A549 treated with Mapracorat at 1 μM for 4 hours (cell line): ENCODE measurements at places on chromosomes 11 and 22. TPM values are rescaled to one million over a fixed set of nuclear protein-coding genes. Genes with fewer than 3 reads are reported as not detected.

The XKR3 gene
- total RNA-seq = not detected in 5 replicates

The NCF4 gene
- total RNA-seq = 0.12 TPM in 1 of 5 replicates, not detected in the others

The CPSF7 gene
- total RNA-seq = 68.6 to 73.2 TPM (median 71.1 TPM) in 5 replicates

The FAT3 gene
- 0.19 to 0.62 TPM (median 0.26 TPM) in 5 replicates for total RNA-seq

The TEX12 gene
- total RNA-seq = not detected in 5 replicates

The PATE2 gene
- not detected in 5 replicates for total RNA-seq

The CENPM gene
- total RNA-seq = 26.6 to 41.4 TPM (median 36.8 TPM) in 5 replicates

The BBOX1 gene
- not detected in 5 replicates for total RNA-seq

The CAVIN3 gene
- total RNA-seq = 25.3 to 34.4 TPM (median 28.6 TPM) in 5 replicates
